ENCODE measurements at places on chromosomes 16 and 17.

- DNase-seq = no peak
Measured at GRCh38 chr17:43352579-43353331, 46.0 kb upstream of the ARL4D start.

DNA sequence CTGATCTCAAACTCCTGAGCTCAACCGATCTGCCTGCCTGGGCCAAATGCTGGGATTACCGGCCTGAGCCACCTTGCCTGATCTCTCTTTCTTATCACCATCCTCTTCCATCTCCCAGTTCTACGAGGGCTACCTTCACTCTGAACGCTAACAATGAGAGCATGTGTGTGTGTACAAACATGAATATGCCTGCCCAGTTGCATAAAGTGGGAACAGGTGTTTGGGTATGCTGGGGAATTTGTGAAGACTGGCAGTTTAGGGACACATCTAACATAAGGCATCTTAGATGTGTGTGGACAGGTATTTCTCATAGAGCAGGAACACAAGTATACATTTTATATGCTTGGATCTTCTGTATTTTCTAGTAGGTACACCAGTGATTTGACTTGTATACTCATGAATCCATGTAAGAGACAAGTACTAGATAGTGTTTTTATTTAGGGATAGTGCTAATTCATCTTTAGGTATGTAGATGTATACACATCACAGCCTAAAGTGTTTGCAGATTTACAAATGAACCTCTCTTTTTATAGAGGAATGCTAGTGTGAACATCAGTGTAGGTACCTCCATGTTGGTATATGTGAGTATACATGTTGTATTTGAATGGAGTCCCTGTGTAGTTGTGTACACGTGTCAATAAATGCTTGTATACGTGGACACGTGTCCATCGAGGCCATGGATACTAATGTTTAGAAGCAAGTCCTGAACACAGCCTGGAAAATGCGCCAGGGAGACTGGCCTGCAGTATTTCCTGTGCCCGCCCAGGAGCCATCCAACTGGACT lies 1.2 kb upstream of the DLX4 start:
- no peak for DNase-seq

DNA sequence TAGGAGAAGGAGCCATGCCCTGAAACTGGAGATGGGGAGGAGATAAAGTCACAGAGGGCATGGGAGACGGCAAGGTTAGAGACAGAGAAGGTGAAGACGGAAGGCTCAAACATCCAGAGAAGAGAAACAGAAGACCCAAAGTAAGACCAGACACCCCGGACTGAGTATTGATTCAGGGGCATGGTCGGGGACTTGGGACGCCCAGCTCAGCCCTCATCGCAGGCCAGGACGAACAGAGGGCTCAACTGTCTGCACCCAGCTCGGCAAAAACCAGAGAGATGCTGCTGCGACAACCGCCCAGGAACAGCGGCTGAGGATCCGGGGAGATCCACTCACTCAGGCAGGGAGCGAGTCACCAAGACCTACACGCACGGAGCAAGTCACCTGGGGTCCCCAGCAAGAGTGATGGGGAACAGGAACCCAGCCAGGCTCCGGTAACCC lies 999 bp downstream of the XYLT1 start:
- no peak for DNase-seq

DNA sequence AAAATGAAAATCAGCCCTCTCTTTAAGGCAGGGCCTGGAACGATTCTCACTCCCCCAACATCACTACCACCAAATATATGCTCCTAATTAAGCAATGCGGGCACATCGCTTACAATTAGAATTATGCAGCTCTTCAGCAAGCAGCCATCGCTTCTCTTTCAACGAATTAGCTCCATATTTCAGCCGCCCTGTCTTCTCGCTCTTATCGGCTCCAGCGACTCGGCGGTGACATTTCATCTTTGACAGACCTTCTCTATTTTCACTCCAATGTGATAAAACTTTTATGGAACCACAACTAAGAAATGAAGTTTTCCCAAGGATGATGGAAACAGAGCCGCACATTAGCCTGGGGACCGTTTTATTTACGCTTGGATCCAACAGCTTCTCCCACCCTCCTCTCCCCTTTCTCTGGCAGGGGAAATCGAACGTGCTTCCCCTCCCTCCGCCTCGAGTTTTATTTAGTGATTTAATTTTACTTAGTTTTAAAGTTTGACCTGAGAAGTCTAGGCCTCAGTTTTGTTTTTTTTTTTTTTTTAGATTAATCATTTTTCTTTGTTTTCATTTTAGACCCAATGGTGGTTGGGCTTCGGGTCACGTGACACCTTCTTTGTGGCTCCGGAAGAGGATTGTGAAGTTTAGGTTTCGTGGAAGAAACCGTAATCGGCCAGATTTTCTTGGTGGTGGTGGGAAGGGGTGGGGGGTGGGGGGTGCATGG lies 3.1 kb upstream of the HOXB2 start:
- no peak for DNase-seq

DNA sequence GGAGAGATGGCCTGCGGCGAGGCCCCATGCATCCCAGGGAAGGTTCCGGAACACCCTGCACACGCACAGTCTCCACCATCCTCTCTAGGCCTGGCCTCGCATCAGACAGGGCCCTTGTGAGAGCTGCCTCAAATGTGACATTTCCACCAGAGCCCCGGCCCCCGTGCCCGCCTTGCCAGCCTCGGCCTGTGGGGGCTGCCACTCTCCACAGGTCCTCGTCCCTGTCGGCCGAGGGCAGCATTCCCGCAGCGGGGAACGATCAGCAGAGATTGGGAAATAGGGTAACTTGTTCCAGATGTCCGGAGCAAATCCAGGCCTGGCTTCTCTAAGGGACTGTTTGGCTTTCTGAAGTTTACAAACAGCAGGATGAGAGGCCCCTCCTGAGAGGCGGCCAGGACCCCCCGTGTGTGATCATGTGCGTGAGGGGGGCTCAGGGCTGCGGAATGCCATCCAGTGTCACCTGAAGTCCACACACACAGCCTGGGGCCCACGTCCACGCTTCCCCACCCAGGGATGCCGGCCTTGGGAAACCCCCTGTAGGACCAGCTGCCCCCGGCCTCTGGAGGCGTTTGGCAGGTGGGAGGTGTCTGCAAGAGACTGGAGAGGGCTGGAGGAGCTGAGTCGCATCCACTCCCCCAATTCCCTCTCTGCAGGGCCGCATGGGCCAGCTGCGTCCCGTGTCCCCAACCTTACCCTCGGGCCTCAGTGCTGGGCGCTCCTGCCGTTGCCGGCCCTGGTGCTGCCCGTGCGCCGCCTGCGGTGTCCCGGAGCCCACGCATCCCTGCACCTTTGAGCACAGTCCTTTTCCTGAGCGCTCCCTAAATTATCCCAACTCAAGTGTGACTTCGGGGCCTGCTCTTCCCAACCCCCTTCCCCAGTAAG lies 70.4 kb downstream of the ZDHHC7 start:
- DNase-seq = no peak

DNA sequence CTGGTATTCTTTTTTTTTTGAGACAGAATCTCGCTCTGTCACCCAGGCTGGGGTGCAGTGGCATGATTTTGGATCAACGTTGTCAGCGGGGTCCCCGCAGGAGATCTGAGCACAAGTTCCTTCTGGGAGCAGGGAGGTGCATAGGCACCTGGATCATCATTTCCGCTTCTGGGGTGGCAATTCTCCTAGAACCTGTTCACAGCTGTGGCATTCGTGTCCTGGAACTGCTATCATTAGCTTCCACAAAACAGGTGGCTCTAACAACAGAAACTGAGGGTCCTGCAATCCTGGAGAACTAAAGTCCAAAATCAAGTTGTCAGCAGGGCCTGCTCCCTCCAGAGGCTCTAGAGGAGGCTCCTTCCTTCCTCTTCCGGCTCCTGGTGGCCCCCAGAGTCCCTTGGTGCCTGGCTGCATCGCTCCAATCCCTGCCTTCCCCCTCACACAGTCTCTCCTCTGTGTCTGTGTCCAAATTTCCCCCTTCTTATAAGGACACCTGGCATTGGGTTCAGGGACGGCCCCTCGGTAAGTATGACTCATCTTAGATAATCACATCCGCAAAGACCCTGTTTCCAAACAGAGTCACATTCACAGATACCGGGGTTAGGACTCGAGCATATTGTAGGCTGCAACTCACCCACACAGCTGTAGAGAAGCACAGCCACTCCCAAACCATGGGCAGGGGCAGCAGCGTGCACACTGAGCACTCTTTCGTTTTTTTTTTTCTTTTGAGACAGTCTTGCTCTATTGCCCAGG lies 43.5 kb upstream of the KLHDC4 start:
- no peak for DNase-seq

- DNase-seq = no peak
Measured at GRCh38 chr17:11300738-11301137, 59.7 kb downstream of the SHISA6 start.

DNA sequence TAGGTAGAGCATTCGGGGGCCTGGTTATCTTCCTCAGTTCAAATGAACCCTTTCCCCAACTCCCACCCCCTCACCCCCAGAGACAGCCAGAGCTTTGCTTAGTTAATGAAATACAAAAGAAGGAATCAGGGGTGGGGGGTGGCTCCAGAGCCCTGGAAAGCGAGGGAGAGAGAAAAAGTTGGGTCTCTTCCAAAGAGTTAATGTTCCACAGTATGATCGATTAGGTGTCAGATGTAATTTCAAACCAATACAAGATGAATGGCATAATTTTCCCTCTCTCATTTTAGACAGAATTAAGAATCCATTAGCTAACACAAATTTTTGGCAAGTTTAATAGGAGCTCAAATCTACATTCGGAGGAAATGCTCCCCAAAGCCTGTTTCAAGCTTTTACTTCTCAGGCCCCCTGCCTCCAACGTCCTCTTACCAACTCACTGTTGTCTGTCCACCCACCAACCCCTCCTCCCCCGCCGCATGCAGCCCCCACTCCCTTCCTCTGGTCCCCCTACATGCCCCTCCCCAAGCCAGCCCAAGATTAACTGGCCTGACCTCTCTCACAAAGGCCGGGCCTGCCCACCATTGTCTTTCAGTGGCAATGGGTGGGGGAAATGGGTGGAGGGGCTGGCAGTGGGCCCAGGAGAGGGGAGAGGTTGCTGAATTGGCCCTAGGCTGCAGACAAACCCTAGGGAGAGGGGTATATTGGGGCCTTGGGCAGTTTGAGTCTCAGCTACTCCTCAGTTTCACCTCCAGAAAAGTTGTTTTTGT lies 28.2 kb downstream of the NEUROD2 start:
- no peak for DNase-seq

DNA sequence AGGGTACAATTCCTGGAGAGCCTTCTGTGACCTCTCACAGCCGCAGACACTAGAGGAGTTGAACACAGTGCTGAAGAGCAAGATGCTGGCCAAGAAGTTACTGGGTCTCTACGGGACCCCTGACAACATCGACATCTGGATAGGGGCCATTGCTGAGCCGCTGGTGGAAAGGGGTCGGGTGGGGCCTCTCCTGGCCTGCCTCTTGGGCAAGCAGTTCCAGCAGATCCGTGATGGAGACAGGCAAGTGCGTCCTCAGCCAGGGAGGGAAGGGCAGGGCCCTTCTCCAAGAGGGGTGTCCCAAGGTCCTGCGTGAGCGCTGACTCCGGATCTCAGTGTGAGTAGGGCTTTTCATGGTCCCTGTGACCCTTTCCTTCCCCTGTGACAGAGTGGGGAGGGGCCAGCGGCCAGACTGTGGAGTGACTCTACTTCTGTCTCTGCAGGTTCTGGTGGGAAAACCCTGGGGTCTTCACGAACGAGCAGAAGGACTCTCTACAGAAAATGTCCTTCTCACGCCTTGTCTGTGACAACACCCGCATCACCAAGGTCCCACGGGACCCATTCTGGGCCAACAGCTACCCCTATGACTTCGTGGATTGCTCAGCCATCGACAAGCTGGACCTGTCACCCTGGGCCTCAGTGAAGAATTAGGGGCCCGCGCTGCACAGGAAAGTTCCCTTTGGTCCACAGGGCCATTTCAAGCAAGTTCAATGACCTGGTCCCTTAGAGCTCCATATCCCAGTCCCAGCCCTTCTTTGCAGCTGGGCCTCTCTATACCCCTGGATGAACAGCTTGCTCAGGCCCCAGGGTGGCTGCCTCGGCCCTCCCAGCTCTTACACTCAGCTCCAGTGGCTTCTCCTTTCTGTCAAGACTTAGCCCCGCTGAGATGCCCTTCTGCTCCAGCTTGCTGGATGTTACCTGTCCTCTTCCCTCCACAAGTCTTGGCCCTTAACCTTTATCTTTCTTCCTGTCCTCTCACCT lies 13.1 kb downstream of the MPO start:
- no peak for DNase-seq

Data from cardiac muscle cell (in vitro differentiated cells and primary cell).